ENCODE measurements at places on chromosomes 1 and 21. TPM values are rescaled to one million over a fixed set of nuclear protein-coding genes. Genes with fewer than 3 reads are reported as not detected.

The C1orf167 gene
- total RNA-seq = 0.36 TPM

DNA sequence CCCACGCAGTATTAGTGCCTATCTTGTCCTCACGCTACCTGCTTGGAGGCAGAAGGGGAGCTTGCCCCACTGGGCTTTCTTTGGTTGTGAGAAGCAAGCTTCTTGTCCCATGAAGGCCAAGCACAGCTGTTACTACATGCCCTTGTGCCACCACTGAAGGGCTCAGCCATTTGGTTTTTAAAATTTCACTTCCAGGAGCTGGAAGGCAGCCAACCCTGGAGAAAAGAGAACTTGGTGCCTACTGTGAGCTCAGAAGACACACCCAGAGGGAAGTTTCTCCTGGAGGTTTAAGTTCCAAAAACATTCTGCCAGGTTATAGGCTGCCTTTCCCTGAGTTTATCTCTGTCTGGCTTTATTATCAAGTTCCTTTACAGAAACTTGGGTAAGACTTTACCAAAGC lies 187.4 kb downstream of the SLC35F3 start:
- DNase-seq = no peak

- DNase-seq = no peak
Measured at GRCh38 chr1:194705123-194705854, 1518.9 kb upstream of the B3GALT2 start.

DNA sequence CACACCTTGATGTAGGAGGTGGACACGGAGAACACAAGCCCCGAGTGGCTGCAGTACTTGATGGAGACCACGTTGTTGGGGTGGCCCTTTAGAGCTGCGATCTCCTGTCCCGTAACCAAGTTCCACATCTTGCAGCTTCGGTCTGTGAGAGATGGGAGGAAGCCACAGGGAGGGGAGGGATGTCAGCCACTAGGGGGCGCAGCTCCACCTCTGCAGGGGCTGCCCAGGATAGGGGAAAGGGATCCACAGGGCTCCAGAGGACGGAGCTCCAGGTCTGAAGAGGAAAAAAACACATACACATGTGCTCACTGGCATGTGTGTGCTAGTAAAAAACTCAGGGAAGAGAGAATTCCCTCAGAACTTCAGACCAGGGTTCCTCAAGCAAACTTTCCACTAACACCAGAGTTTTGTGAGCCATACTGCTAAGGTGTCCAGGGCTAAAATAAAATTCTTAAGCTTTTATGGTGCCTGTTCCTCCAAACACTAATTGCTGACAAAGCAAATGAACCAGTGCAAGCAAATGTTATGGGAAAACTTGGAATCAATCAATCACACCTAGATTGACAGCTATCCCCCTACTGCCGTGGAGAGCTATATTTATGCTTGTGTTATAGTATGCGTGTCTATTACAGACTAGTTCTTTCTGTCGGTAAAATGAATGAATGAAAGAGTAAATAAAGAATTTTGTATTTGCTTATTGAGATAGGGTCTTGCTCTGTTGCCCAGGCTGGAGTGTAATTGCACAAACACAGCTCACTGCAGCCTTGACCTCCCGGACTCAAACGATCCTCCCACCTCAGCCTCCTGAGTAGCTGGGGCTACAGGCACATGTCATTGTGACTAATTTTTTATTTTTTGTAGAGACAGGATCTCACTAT lies 43.7 kb downstream of the KIF21B start:
- no peak for DNase-seq

GRCh38 chr1:221632072-221632471 lies 109.8 kb downstream of the DUSP10 start:
- DNase-seq = no peak

GRCh38 chr1:116847688-116848531 lies 61.8 kb upstream of the PTGFRN start:
- DNase-seq = no peak

GRCh38 chr1:27633298-27633610 lies 1.7 kb downstream of the FGR start:
- no peak for DNase-seq

- DNase-seq = no peak
Measured at GRCh38 chr1:242754125-242754524, 229.6 kb upstream of the PLD5 start.

DNA sequence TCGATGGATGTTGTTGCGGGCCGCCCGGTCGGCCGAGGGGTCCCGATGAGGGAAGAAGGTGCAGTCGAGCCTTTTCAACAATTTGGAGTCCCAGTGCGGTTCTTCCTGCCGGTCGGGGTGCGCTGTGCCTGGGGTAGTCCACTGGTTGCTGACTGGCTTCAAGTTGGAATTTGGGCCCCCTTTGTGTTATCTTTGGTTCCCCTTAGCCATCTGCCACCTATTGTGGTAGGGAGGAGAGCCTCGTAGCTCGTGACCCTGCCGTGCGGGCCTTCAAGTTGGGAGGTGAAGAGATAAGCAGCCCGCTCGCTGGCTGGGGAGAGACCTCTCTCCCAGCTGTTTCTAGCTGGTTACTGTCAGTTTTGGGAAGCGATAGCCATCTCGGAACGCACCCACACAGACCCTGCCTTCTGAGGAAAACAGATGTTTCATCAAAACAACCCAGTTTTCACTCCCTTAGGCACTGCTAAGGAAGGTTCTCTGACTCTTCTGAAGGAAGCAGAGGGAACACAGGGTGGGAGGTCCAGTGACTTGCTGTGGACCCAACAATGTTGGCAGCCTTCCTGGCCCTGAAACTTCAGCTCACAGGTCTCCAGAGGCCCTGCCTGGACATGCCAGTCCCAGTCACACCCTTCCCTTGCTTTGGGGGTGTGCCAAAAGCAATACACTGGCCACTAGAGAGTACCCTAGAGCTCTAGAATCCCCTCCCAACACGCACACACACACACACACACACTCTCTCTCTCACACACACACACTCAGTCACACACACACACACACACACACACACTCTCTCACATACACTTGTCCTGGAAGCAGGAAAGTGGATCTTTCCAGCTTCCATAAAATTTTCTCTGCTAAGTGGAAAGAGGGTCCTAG lies 1.0 kb downstream of the BTG2 start:
- DNase-seq = no peak
